Stimulated activated CD8-positive, alpha-beta memory T cell treated with anti-CD3 and anti-CD28 coated beads, Interleukin-2, amount 100 ng/mL, for 1 hour (primary cell): ENCODE measurements at places on chromosomes 2 and 18.

DNA sequence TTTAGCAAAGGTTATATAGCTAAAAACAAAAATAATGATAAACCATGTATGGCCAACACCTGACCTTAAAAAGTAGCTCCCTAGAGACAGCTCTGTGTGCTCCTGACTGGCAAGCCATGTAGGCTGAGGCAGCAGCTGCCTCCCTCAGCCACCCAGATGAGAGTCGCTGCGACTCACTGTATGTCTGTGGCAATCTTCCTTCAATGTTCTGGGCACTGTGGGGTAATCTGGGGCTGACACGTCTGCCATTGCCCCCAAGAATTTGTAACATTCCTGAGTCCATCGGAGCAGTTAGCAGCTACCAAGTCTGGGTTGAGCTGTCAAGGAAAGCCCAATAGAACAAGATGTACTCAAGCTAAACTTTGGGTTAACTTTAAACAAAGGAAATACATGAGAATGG, 106.4 kb upstream of the DAPL1 start:
- no peak for DNase-seq

DNA sequence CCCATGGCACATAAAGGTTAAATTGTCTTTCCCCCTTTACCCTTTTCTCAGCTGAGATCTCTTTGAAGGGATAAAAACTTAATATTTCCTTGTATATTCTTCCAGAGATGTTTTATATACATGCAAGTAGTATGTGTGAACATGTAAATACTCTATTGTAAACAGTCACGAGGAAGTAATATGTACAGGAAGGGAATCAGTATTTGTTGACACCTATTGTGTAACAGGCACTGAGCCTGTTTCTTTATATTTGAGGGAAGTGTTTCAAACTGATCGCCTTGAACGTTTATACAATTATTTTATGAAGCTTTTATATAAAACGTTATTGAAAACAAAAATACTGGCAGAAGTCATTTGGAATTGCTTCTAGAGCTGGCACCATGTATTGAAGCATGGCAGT, 13.2 kb downstream of the RALBP1 start:
- DNase-seq = no peak

- DNase-seq = no peak
These were observed 10.4 kb downstream of the FIGLA start for GRCh38 chr2:70779911-70780545.

DNA sequence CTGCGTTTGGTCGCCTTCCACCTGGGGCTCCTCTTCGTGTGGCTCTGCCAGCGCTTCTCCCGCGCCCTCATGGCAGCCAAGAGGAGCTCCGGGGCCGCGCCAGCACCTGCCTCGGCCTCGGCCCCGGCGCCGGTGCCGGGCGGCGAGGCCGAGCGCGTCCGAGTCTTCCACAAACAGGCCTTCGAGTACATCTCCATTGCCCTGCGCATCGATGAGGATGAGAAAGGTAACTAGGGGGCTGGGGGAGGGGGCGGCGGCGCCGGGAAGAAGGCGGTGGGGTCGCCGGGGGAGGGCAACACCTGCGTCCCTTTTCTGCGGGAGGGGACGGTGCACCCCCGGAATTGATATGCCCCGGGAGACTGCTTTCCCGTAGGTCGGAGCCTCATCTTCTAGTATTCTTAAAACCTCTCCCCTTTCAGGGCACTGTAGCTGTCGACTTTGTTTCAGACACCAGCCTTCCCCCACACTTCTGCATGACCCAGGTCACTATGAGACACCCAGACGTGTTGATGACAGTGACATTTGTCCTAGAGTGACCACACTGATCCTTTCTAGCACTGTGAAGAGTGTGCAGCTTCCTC, 755 bp downstream of the SPAST start:
- DNase-seq = peak; percentile 4

DNA sequence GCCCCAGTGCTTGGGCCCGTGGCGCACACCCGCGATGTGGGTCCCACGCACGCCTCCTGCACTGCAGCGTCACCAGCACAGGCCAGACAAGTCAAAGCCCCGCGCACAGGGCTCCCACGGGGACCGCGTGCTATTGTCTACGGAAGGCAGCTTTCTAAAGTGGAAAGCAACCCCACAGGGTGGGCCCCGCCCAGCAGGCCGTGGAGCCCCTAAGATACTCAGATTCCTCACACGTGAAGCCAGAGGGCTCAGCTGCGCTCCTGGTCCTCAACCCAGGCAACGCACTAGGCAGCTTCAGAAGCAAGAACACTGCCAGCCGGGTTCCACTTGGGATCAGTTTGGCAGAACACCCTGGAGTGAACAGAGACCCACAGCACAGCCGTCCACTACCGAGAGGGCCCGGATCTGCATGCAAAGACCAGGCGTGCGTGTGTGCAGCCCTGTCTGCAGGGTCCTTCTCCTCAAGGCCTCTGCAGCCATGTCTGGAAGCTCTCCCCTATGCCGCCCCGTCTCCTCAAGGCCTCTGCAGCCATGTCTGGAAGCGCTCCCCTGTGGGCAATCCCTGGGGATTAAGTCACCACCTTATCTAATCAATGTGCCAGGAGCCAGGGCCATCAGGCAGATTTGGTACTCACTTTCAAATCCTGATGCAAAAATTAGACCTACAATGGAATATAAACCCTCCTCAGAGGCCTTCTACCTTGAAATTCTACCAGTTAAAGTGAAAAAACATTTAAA, 231.3 kb downstream of the HDAC4 start:
- no peak for DNase-seq

DNA sequence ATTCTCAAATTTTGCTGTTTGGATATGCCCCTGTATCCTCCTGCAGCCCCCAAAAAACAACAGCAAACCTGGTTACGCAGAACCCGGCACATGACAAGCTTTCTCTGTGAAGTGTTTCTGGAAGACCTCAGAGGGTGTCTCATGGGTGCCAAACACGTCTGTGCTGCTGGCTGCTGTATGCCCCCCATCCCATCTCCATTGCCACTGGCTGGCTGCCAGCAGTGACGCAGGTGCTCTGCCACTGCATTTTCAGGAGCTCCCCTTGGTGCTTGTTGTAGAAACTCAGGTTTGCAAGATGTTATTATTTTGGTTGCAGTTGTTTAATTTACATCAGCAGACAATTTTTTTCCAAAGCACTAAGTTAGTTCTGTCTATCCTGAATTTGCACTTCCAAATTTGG, 166.4 kb upstream of the FANCL start:
- DNase-seq = no peak

DNA sequence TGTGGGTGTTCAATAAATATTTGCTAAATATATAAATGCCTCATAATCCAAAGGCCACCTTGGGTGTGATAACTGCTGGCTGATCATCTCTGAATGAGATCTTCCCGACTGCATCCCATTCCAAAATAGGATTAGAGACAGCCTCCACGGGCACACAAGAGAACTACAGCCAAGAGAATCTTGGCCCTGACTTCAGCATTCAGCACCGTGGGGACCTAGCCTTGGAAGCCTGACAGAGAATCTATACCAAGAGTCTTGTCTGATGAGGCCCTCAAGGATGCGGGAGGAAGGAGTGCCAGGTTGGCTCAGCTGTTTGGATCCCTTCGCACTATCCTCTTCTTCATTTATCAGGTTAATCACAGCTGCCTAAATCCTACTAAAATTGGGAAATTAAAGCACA, 85.8 kb downstream of the RBM43 start:
- no peak for DNase-seq

- no peak for DNase-seq
These were observed 100.1 kb downstream of the WDPCP start for GRCh38 chr2:63488118-63488713.

DNA sequence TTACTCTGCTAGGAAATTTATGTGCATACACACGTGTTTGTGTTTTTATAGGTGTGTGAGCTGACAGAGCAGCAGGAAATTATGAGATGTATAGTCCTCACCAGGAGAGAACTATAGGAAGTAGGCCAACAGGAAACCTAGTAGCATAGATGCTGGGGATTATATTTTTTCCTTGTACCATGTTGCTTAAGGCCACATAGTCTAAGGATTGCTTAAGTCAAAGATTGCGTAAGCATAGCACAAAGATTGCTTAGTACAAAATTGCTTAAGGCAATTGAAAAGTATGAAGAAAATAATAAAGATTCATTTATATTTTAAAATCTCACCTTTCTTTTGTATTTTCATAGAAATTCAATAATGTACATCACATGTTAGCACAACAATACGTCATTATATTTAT, 18.7 kb upstream of the CCDC102B start:
- DNase-seq = no peak

- DNase-seq = no peak
These were observed 40.8 kb downstream of the BCL11A start for GRCh38 chr2:60512641-60513040.

DNA sequence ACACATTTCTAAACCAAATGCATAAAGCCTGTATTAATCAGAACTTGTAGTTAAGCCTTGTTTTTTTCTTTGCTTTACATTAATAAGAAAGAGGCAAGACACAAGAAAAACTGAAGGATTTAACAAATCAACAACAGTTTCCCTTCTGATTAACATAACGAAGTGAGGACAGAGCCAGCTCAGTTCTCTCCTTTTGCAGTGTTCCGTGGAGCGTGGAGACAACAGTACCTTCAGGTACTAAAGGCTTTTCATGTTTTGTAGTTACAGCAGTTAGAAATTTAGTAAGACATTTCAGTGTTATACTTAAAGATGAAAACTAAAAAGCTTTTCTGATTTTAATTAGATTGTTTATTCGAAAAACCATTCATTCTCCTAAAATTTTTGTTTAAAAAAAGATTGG, 115.2 kb downstream of the FMNL2 start:
- no peak for DNase-seq

- no peak for DNase-seq
These were observed 210.0 kb upstream of the NT5C1B start for GRCh38 chr2:18799397-18799796.

DNA sequence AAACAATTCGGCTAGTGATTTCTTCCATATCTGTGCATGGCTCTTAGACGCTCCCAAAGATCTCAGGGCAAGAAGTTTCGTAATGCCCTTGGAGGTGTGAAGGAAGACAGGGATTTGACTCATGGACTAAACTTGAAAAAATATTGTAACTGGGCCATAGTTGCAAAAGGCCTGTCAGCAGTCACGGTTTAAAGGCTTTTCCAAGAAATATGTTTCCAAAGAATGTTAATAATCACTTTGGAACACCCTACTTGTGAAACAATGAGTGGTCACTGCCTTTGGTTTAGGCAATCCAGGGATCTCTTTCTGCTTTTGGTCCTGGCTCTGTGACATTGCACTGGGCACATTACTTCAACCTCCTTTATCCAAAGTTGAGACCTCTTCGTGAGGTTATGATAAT, 102.5 kb upstream of the RASGRP3 start:
- no peak for DNase-seq

DNA sequence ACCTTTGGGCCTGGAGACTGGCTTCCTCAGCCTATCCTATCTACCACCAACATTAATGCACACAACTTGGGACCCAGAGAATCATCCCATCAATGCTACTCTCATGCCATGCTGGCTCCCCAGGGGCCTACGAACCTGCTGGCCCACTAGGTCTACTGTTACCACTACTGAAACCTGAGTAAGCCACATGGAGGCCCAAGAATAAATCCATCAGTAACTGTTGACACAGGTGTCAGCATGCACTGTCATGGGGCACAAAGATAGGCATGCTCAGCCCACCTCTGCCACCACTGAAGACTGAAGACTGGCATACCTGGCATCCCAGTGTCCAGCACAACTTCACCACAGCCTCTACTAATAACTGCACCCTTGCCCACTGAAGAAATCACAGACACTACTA, 71.1 kb upstream of the ACVR1C start:
- no peak for DNase-seq

GRCh38 chr2:42052702-42053481, 5.1 kb downstream of the PKDCC start:
- no peak for DNase-seq

DNA sequence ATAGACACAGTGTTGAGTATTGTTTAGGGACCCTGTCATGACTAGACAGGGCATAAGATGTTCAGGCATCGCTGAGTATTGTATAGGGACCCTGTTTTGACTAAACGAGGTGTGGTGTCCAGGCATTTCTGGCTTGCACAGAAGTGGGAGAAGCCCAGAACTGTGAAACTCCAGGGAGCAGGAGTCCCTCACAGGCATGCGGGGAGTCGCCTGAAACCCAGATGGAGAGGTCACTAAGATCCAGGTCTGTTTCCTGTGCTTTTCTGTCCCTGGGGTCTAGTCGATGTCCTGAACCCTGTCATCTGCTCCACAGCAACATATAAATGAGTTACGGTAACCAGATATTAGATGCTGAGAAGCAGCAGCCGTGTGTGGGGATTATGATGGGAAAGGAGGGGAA, 469.0 kb upstream of the SALL3 start:
- DNase-seq = no peak

- no peak for DNase-seq
These were observed 77.3 kb downstream of the COPS8 start for GRCh38 chr2:237162959-237163358.

DNA sequence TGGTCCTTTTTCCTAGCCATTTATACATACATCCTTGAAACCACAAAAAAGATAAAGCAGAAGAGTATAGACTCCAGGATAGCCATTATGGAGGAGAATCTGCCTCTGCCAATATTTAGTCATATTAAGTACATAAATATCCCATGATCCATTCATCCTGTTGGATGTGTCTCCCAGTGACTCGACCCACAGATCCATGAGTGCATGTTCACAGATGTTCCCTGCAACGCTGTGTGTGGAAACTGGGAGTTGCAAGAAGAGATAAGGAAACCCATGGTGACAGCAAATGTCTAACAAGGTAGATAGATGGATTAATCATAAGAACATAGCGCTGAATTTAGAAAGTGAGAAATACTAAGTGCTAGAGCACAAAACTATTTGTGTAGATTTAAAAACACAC, 34.5 kb downstream of the STK39 start:
- no peak for DNase-seq

- no peak for DNase-seq
These were observed 14.2 kb upstream of the ANKRD44 start for GRCh38 chr2:197324801-197325200.

DNA sequence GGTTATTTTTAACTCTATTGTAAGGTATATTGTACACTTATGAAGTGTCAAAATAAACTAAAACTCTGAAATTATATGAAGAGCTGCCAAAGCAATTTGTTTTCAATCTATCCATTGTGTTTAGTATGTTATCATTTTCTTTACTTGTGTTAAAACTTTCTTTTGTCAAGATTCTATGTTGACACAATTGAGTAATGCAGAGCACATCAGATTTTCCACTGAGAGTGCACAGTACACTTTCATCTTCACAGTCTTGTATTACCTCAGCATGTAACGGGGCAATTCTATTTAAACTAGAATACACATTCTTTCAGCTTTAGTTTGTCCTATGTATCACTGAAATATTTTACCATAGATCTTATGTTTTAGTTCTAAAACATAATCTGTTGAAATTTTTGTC, 304.4 kb upstream of the ZC3H15 start:
- DNase-seq = no peak

- DNase-seq = no peak
These were observed 2.6 kb downstream of the RBMS1 start for GRCh38 chr2:160490733-160491685.

- DNase-seq = no peak
These were observed 20.8 kb upstream of the MGAT5 start for GRCh38 chr2:134232868-134233727.

DNA sequence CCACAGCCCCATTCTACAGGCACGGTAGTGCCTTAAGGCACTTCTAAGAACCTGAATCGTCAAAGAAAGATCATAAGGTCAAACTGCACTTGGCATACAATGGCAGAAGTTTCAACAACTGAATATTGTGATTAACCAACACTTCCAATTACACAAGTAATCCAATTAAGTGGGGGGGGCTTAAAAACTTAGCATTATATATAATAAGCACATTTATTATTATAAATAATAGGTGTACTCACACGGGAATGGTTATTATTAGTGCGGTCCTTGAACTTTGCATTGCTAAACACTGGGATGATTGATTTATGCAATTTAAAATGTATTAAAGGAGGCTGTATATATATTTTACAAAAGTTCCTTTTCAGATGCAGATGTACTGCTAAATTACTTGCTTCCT, 7.6 kb downstream of the APCDD1 start:
- no peak for DNase-seq
